ENCODE measurements at places on chromosomes 11 and 22. TPM values are rescaled to one million over a fixed set of nuclear protein-coding genes. Genes with fewer than 3 reads are reported as not detected.

The KCNJ1 gene
- total RNA-seq: not detected

The AGBL2 gene
- total RNA-seq: 8.7 TPM

- DNase-seq: peak; percentile 81
Measured at GRCh38 chr11:13487661-13488030, 8.2 kb downstream of the PTH start.

- DNase-seq: no peak
Measured at GRCh38 chr11:128417607-128418324, 169.6 kb downstream of the ETS1 start.

DNA sequence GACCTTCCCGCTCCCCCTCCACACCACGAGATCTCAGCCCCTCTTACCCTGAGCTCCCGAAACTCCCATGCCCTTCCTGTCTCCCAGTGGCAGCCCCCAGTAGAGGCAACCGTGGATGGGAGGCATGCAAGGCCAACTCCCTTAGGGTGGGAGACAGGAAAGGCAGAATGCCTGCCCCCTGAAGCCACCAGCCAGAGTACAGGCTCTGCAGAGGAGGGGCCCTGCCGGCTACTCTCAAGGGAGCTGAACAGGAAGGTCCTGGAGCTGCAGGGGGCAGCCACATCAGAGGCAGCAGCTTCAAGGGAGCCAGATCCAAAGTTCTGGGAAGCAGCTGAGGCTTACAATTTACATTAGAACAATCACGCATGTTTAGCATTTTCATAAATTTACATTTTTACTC lies 38.3 kb downstream of the PDE2A start:
- peak; percentile 72 for DNase-seq

DNA sequence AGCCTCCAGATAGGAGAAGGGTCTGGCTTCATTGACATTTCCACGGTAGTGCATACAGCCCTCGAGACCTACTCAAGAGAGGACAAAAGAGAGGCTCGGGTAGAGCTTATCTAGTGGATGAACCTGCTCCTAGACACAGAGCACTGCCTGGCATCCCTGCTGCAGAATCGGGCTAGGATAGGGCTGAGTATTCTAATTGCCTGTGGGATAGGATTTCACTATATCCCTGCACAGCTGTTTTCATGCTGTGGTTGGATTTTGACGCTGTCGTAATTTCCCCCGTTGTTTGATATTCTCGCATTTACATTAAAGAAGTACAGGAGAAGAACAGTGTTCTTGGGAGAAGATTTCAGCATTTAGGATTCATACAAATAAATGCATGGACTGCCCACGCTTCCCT lies 107.8 kb downstream of the KIRREL3 start:
- no peak for DNase-seq

DNA sequence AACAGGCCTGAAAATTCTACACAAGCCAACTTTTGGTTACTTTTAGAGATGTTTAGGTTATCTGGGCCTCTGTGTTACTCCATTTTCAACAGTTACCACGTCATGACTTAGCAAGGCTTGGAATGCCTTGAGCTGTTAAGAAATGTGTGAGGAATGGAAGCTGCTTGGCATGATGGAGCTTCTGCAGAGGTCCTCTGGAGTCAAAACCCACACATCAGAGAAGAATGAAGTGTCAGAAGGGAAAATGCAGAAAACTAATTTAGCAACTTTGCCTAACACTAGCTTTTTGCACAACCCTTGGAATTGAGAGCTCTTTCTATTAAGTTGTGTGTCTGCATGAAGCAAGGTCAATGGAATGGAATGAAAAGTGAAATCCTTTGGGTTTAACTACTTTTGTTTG lies 27.4 kb downstream of the FAT3 start:
- DNase-seq: no peak

- peak; percentile 85 for DNase-seq
Measured at GRCh38 chr11:110463153-110463552, 33.4 kb downstream of the FDX1 start.

- DNase-seq: peak; percentile 35
Measured at GRCh38 chr11:77080643-77081210, 14.0 kb downstream of the CAPN5 start.

GRCh38 chr11:127049486-127049885 lies 48.9 kb upstream of the KIRREL3 start:
- no peak for DNase-seq

DNA sequence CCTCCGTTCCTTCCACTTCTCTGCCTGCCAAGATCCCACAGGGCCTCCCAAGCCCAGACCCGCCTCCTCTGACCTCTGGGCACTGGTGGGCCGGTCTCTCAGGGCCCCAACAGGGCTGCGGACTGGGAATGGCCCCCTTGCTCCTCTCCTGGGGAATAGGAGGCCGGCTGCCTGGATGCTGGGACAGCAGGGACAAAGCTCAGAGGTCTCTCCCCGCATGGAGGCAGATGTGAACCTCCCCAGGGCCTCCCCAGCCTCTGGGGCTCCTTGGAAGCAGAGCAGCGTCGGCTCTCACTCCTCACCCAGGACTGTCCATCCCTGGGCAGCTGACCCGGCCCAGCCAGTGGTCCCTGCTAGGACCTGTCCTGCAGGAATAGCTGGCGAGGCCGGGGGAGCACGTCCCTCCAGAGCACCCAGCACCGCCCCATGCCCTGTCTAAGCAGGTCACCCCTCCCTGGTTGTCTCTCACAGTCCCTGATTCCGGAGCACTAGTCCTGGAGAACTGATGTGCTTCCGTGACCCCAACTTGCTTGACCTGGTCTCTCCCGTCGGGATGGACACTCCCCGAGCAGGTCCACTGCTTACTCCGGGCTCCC lies 85.8 kb downstream of the RTL6 start:
- peak; percentile 44 for DNase-seq

- no peak for DNase-seq
Measured at GRCh38 chr11:69113226-69113625, 42.5 kb upstream of the SMIM38 start.

DNA sequence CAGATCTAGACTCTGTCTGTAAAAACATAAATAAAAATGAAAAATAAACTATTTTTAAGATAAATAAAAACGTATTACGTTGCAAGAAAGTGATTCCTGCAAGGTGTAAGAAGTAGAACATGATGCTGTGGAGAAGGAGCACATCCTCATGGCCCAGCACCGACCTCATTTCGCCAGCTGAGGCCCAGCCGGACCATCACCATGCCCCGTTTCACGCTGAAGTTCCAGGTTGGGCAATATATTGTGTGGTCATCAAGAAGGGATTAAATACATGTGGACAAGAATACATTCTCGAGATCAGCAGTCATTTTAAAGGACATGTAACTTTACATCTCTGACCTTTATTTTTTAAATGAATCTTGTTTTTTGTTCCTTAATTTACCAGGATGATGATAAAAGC lies 20.7 kb upstream of the CTTN start:
- DNase-seq: no peak

GRCh38 chr11:80282643-80283042 lies 841.8 kb upstream of the TENM4 start:
- no peak for DNase-seq

GRCh38 chr11:6845383-6845782 lies at the start of gene OR10A5:
Gene OR10A5 (plus strand): TSS chr11:6845683. CDS start chr11:6845683, 0 bp downstream.
- DNase-seq: no peak

DNA sequence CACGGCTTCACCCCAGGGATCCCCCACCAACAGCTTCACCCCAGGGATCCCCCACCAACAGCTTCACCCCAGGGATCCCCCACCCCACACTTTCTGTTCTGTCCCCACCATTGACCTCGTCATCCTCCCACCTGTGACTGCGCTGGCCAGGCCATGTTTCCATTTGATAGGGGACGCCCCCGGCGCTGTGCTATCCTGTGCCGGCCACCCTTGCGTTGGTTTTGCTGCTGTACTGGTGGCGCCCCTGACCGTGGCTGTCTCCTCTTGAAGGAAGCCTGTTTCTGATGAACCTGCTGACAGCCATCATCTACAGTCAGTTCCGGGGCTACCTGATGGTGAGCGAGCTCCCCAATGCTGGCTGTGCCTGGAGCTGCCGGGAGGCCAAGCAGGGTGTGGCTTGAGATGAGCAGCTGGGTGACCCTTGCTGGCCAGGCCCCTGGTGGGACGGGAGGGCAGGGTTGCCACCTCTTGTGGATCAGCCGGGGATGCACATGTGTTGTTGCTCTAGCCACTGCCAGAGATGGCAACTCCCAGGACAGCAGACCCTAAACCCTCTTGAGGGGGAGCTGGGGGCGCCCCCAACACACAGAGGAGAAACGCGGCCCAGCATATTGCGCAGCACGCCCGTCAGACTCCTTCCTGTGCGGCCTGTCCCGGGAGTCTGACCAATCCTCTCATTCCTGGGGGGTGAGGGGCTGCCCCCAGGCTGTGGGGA lies 22.5 kb downstream of the TPCN2 start:
- no peak for DNase-seq

DNA sequence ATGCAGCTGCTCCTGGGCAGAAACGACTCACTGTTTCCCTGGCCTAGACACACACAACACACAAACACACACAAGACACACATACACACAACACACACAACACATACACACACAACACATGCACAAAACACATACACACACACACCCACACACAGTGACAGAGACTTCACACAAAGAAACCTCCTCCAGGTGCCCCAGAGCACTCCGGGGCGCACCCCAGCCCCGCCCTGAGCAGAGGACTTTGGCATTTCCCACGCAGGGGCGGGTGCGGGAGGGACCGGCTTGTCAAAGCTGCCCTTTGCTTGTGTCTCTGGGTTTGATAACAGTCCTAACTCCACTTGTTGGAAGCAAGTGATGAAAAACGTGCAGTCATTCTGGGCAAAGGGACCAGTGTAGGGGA lies 6.5 kb downstream of the APOBEC3A start:
- DNase-seq: no peak

- DNase-seq: no peak
Measured at GRCh38 chr11:78533399-78533798, 41.3 kb downstream of the NARS2 start.

DNA sequence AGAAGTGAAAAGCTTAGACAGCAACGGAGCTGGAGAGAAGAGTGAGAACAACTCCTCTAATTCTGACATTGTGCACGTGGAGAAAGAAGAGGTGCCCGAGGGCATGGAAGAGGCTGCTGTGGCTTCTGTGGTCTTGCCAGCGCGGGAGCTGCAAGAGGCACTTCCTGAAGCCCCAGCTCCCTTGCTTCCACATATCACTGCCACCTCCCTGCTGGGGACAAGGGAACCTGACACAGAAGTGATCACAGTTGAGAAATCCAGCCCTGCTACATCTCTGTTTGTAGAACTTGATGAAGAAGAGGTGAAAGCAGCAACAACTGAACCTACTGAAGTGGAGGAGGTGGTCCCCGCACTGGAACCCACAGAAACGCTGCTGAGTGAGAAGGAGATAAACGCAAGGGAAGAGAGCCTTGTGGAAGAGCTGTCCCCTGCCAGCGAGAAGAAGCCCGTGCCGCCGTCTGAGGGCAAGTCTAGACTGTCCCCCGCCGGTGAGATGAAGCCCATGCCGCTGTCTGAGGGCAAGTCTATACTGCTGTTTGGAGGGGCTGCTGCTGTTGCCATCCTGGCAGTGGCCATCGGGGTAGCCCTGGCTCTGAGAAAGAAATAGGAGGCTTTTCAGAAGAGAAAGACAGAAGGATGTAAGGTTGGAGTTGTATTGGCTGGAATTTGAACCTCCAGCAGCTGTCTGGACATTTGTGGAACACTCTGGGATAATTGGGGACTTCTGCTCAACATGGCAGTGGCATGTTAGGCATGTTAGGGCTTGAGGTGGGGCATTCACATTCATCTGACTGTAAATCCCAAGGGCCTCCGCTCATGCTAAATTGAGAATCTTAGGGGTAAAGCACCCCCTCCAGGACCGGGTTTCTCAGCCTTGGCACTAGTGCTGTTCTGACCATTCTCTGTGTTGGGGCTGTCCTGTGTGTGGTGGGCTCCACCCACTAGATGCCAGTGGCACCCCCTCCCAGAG lies 47.1 kb downstream of the BID start:
- no peak for DNase-seq

DNA sequence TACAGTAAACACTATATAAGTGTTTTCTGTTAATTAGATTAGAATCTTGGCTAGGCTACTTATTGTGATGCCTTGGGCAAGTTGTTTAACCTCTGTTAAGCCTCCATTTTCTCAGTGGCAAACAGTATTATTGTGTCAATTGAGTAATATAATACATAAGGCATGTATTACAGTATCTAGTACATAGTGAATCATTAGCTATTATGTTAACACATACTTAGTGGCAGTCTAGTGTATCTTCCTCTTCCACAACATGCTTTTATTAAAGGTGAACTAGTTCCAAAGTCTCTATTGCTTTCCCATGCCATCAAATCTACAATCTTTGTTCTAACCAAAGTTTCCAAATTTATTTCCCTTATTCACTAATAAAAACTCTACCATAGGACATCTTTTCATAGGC lies 200.9 kb downstream of the SOX6 start:
- DNase-seq: no peak

DNA sequence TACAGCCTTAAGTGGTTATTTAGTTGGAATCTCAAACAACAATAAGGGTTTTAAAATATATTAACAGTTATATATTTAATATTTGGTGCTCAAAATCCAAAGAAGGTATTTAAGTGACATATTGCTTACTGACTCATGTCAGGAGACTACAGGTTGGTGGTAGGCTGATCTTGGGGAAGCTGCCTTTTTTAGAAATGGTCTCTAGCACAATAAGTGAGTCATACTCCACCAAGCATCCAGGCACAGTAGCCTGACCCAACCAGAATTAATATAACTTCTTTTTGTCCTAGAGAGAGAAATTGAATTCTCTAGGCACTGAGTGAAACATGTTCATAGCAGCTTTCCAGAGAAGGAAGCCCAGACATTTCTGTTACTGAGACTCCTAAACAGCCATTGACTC lies 868.5 kb upstream of the TENM4 start:
- no peak for DNase-seq
